AG08396 (cell line): ENCODE measurements at places on chromosomes 12 and 14.

DNA sequence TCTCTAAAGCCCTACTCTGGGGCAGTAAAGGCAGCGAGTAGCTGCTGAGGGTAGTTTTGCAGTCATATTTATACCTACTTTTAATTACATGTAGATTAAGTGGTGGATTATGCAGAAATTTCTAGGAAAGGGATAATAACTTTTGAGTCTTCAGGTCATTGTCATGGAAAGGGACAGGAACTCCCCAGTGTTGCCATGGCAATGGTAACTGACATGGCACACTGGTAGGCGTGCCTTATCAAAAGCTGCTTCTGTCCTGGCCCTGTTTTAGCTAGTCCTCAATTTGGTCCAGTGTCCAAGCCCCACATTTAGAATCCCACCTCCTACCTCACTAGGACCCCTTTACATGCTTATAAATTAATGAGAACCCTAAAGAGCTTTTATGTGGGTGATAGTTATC lies 303.1 kb downstream of the VRK1 start:
- no peak for DNase-seq

DNA sequence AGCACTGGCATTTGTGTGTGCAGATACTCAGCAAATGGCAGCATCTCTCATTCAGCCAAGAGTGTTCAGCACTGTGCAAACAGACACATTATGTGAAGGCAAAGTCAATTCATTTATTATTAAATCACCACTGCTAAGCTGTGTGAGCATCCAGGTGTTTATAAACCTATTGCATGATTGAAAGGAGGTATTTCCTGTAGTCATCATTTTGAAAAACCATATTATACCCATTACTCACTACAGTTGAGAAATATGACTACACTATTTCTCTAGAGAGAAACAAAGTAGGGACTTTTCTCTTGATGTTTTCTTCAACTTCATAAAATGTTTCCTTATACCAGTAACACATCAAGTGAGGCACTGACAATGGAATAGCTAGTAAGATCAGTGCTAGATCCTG lies 13.7 kb downstream of the SPX start:
- no peak for DNase-seq

DNA sequence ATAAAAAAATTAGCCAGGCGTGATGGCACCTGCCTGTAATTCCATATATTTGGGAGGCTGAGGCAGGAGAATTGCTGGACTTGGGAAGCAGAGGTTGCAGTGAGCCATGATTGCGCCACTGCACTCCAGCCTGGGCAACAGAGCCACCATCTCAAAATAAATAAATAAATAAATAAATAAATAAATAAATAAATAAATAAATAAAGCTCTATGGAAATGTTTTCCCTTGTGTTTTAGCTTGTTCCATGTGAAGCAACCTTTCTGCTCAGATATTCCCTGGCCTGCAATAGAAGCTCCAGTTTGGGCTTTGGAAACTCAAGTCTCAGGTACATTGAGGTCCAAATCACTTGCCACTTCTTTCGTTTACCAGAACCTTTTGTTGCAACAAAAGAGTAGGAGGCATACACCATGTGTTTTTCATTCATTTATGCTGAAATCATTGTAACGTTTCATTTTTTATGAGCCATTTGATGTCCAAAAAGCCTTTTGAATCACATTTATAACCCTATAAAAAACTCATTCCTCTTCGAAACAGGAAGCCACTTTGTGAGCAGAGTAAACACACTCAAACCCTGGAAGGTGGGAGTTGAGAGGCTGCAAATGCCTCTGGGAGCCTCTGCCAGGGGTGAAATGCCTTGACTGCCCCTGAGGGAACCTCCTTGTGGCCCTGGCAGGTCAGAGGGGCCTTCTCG lies 376.6 kb upstream of the TBX3 start:
- DNase-seq: no peak

DNA sequence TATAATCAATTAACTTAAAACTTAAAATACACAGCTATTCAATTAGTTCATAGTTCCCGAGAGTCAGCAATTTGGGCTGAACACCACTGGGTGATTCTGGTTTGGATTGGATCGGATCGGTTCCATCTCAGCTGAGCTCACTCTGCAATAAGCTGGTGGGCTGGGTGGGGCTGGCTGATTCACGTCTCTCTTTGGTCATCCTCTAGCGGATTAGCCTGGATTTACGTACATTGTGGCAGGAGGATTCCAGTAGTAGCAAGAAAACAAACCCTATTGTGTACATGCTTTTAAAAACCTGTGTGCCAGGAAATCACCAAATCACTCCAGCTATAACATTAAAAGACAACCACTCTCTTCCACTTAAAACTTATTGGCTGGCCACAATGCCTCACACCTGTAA lies 3.2 kb upstream of the CLEC4C start:
- DNase-seq: no peak

- no peak for DNase-seq
Observed at GRCh38 chr12:20567413-20567812, 127.7 kb upstream of the SLCO1C1 start.

- DNase-seq: no peak
Observed at GRCh38 chr12:104752016-104752415, 206.1 kb downstream of the SLC41A2 start.
